Activated CD4-positive, alpha-beta T cell treated with anti-CD3 and anti-CD28 coated beads, Interleukin-2, Interleukin-6, amounts not matched to agents 100 ng/mL and 50 ng/mL, durations not matched to agents 16 hours and 8 hours (primary cell): ENCODE measurements at places on chromosomes 1 and 21.

DNA sequence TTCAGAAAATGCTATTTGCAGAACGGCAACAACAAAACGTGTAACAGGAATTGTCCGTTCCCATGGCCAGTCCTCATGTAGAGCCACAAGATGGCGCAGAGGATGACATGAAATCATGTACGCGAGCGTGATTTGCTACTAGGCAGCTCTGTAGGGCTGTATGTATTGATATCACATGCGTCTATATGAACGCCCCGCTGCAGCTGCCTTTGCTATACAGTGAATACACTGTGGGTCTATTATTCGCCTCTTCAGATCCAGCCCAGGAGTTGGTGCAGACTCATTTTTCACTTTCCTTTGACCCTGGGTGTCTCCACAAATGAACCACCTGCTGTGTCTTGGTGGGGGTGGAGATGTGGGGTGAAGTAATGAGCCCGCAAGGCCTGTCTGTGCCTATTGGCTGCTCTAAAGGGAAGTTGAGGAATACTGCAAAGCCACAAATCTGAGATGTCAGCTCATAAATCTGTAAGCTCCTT, 361.5 kb downstream of the KIF26B start:
- no peak for DNase-seq

DNA sequence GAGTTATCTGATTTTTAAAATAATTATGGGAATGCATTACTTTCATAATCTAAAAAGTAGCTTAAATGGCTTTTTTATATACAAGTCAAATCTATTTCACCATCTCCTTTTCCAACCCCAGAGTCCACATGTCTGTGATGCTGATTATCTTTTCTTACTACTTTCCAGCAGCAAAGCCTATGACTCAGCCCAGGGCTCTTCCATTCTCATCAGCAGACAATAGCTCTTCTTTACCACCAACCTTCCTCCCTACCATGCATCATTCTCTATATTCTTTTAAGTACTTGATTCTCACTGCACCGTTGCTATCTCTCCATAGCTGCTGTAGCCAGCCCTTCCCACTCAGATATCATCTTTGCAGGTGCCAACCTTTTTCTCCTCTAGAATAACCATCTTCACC, 61.3 kb downstream of the OVGP1 start:
- DNase-seq = no peak

DNA sequence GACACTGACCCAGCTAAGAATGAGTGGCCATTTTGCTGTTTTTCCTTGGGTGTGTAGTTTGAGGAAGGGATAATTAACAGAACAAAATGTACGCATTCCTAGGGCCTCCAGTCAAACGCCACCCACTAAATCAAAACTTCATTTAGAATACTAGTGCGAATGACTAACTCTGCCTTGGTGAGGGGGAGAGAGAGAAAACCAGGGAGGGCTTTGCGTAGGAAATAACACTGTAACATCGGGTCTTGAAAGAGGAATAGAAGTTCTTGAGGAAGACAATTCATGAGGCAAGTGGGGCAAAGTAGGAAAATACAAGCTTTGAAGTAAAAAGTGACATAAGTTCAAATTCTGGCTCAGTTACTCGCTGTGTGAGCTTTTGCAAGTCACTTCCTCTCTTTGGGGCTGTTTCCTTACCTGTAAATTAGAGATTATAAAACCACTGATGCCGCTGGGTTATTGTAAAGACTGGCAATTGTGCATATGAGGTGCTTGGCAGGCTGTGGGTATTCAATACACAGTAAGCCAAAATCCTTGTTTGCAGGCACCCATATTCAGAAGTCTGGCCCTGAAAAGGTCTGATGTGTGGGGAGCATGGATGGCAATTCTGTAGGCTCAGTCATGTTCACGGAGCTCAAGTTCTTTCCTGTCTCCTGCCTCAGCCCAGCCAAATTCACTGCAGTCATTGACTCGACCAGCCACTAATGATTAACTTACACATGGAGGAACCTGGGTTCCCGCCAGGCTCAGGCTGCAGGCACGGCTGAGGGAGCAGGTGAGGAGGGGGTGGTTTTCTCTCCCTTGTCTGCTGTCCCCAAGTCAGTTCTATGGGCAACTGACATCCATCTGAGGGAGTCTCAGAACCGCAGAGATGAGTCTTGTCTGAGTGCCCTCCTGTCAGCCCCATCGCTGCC, 140.3 kb upstream of the CSF3R start:
- no peak for DNase-seq

DNA sequence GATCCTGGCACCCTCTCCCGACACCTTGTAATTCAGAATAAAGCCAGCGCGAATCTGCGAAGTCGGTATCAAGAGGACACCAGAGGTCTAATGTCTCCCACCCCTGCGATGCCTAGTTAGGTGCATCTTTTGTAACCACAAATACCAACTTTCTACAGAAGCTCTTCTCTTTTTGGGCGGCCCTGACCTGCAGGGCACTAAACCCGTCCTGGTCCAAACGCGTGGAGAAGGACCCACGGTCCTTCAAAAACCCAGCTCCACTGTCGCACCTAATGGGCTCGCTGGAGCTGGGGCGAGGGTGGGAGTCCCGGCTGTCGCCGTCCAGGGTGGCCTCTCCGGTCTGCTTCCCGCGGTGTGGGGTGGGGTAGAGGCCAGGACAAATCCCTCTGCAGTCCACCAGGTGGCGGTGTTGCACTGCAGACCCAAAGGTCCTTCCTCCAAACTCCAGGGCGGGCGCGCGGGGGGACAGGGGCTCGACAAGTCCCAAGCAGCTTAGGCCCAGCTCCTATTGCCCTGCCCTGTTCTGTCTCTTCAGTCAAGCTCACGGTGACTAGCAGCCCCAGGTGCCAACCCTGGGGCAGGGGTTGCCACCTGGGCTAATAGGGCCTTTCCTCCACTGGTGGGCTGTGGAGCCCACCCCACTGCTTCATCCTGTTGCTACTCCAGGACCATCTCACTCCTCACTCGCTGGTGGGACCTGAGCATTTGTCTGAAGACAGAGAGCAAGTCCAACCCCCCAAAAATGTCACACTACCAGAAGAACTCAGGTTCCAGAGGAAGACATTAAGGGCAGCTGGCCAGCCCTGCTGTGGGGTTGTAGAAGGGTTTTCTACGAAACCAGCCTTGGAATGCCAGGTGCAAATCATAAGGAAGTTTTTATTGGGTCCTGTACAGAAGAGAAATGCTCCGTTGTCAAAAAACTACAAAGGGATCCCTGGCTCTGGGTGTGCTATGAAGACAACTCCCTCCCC, 2.8 kb downstream of the HES3 start:
- DNase-seq = peak; percentile 86

GRCh38 chr1:247246325-247247115, 9.4 kb upstream of the VN1R5 start:
- DNase-seq = no peak

DNA sequence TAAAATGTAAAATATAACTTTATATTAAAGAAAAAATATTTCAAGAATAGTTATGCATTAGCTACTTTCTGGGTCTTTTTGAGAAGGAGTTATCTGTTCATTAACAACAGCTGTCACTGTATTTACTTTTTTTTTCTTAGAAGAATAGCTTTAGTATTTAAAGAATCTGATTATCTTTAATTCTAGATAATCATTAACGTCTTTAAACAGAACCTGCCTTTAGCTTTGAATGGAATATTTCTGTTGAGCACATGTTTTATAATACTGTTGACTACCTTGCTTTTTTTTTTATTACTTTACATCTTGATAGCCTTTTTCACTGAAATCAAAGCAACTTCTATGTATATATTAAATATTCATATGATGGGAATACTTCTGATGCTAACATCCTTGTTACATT, 132.0 kb downstream of the CLEC20A start:
- DNase-seq = no peak

GRCh38 chr1:43137445-43138052, 34.5 kb downstream of the EBNA1BP2 start:
- no peak for DNase-seq

DNA sequence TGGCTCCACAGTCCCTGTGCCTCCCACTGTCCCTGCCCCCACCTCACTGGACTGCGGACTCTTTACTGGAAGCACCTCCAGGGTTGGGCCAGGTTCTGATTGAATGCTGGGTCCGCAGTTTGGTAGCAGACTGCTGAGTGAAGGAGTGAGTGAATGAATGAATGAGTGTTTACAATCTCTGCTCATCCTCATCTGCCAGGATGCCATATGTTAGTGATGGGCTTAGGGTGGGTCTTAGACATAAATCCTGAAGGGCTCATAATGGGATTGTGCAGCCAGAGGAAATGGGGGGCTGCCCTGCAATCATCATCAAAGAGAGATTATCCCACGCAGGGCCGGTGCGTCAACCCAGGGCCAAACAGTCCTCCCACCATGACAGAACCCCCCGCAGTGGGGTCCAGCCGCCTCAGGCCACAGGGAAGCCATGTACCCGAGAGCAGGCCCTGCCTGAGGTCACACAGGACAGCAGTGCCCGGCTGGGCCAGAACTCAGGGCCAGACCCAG, 26.1 kb downstream of the SLC1A7 start:
- no peak for DNase-seq

GRCh38 chr1:225471109-225471452, 43.2 kb upstream of the LBR start:
- DNase-seq = no peak

DNA sequence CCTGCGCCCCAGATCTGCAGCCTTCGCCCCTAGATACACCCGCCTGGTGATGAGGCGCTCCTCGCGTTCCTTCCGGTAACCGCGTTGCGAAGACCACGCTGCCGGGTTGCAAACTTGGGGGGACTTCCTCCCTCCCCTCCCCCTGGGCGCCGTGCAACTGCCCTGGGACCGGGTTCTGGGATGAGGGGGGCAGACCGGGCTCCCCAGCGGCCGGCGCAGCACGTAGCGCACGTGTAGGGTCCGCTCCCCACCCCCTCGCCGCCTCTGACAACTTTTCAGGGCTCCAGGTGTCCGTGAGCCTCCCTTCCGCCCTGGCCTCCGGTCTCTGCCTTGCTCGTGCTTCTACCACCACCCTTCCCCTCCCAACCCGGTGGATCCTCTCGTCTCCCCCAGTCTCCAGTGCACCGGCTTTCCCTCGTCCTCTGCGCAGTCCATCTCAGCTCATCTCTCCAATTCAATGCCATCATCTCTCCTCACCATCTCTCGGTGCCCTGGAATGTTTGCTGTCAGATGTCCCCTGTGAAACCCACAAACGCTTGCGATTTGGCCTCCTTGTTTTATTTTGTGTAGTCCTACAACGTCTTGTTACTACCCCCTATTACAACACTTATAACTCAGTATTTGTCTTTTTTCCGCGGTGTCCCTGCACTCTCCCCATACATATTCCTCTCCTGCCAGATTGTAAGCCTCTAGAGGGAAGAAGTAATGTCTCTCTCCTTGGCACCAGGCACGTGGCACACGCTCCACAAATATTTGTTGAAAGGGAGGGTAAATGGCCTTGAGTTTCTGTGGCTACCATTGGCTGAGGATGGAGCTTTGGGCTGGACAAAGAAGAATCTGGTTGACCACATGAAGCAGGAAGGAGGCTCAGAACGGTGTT, 782 bp downstream of the PCAT6 start:
- peak; percentile 26 for DNase-seq

GRCh38 chr1:79981481-79981880, 975.0 kb upstream of the ADGRL4 start:
- no peak for DNase-seq

DNA sequence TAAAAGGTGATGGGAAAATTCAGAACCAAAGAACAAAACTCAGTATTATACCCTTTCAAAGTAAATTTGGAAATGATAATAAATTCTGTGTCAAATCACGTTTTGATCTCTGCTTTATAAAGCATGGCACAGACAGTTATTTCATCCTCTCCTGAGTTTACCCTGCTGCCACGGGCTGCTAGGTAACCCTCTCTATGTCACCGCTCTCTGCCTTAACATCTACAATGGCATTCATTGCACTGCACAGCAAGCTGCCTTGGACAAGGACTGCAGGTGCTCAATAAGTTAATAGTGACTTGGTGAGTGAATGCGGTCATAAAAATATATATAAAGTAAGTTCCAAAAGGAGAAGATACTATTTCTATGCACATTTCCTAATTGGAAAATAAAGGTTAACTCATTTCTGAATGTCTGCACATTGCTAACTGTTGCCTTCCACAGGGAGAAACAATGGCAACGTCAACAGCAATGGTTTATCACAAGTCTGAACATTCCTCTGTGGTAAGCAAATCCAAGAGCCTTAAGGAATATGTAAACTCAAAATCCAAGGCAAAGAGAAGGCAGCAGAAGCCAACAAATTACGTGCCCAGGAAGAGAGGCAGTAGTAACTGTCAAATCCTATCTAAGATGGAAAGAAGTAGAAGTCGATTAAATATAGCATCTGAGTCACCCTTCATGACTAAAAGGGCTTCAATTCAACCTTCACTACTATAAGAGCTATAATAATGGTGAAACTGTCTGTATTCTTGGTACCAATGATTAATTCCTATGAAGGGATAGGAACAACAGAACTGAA, 19.4 kb downstream of the FYB2 start:
- no peak for DNase-seq

DNA sequence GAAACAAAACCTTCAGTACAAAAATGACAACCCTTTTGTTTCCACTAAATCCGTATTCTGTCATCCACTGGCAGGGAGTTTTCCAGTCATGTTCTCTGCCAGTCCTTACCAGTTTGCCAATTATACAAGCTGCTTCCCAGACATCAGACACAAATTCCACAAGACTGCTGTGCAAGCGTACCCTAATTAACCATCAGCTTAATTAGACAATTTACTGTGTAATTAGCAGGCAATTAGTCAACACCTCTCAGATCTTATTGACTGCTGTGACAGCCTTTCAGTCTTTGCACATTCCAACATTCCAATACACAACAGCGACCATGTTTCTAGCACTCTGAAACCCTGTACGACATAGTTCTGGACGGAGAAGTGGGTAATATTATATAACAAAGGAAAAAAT, 420.1 kb downstream of the DPYD start:
- DNase-seq = no peak

DNA sequence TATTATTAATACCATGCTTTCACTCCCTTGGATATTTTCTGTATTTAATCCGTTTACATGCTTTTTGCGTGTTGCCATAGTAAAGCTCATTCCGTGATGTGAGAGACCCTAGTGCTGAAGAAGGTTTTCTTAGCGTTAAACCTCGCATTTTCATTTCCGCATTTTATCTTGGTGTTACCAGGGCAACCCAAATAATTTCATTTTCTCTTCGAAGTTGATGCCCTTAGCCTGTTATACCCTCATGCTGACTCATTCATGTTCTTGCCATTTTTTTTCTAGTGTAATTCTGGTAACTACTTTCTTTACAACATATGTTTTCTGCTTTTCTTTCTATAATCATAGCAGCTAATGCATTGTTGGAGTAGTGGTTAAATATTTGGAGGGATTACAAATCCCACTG, 37.2 kb downstream of the LRRC8C start:
- peak; percentile 81 for DNase-seq

- DNase-seq = peak; percentile 25
These were observed 12.0 kb upstream of the ADORA3 start for GRCh38 chr1:111515291-111516004.

- DNase-seq = peak; percentile 61
These were observed 4.4 kb upstream of the UTP25 start for GRCh38 chr1:209823143-209824041.

DNA sequence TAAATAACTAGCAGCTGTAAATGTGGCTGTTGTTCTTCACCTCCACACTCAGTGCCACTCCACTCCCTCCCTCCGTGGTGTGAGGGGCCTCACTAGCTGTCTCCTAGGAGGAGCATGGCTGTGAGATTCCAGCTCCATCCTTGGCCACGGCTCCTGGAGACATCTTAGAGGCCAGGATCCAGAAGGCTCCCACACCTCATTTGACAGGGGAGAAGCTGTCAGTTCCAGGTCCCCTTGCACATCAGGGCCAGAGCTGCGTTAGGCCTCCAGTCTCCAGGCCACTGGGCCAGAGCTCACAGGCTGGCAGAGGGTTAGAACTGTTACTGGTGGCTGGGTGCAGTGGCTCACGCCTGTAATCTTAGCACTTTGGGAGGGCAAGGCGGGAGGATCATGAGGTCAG, 15.0 kb downstream of the PCSK9 start:
- DNase-seq = no peak

GRCh38 chr1:93313026-93313425, 32.7 kb upstream of the DR1 start:
- no peak for DNase-seq
